T-helper 2 cell treated with Interferon-gamma antibody and Interleukin-4, amounts not matched to agents 100 ng/mL and 5 ng/mL, for 36 hours (primary cell): ENCODE measurements at places on chromosomes 7 and 10. TPM values are rescaled to one million over a fixed set of nuclear protein-coding genes. Genes with fewer than 3 reads are reported as not detected.

The HERPUD2 gene
- 33.9 and 34.0 TPM in 2 replicates for total RNA-seq

The C10orf53 gene
- not detected in 2 replicates for total RNA-seq

The CPXM2 gene
- total RNA-seq, result not detected in 2 replicates

The CFAP58 gene
- 0.39 and 0.55 TPM in 2 replicates for total RNA-seq

The FAM25C gene
- total RNA-seq, result not detected in 2 replicates

The PHKG1 gene
- total RNA-seq, result 3.6 and 3.7 TPM in 2 replicates

The CPA4 gene
- total RNA-seq, result not detected in 2 replicates

The EGFR gene
- total RNA-seq, result not detected in 2 replicates

The APBB1IP gene
- 66.2 and 67.2 TPM in 2 replicates for total RNA-seq

The ACTL6B gene
- total RNA-seq, result not detected in 2 replicates

The KAZALD1 gene
- 0.36 and 0.77 TPM in 2 replicates for total RNA-seq

The OR2A5 gene
- total RNA-seq, result not detected in 2 replicates

The SLC29A4 gene
- total RNA-seq, result 0.27 and 0.59 TPM in 2 replicates

The PRPF18 gene
- total RNA-seq, result 21.7 and 22.9 TPM in 2 replicates

The IDI2 gene
- total RNA-seq, result not detected in 2 replicates

The HMX2 gene
- total RNA-seq, result not detected in 2 replicates

The ALOX5 gene
- 2.4 and 2.5 TPM in 2 replicates for total RNA-seq
